Activated gamma-delta T cell treated with Interleukin-2 at 50 U/mL for 16 hours (primary cell): ENCODE measurements at places on chromosomes 7 and 10.

DNA sequence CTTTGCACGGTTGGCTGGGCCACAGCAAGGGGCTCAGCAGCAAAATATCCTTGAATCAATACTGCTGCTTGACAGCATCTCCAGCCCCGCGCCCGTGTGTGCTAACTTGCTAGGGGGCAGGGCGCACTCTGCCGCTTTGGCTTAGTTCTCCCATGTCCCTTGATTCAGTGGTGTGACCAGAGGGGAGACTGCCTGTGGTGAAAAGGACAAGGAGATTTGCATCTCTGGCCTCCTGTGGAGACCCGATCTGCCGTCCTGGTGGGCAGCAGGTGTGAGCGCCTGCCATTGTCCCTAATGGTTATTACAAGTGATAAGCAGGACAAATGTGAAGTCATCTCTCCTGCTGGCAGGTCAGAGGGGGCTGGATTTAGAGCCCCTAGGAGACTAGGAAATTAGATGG, 500.2 kb upstream of the GALNT17 start:
- DNase-seq: no peak

DNA sequence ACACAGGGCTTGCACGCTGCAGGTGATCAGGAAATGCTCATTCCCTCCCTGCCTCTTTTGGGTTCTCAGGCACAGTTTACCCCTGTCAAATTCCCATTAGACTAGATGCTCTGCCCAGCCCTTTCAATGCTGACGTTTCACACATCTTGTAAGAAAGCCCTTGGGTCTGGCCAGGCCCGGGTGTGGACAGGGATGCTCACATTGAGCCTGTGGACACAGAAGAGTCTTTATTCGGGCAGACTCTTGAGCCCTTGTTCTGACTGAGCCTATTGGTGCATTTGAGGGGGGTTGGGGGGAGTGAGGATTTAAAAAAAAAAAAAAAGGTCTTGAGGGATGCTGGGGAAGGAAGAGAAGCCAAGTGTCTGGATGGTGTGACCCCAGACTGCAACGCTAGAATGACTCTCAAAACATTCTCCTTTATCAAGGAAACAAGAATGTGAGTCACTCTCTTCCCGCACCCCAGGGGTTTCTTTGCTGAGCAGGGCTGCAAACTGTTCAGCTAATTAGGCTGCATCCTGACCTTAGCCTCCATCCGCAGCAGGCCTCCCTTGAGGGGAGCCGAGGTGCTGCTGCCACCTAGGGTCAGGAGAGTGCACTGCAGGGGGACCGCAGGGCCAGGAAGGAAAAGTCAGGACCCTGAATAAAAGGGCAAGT, 53.6 kb upstream of the TMEM72 start:
- DNase-seq: peak; percentile 55

DNA sequence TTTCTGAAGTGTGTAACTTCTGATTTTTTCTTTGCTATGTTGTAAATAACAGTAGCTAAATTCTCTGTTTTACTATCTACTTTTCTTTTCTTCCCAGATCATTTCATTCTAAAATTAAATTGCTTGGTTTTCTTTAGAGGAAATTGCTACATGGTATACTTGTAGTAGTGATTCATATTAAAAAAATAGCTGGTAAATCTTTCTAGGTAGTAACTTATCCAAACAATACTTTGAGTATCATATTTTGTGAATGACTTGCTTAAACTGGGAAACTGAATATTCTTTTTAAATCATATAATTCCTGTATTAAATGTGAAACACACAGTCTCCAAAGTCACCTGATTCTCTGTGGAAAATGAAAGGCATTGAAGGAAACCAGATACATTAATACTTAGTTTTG, 85.5 kb downstream of the ZNRF2 start:
- DNase-seq: no peak

DNA sequence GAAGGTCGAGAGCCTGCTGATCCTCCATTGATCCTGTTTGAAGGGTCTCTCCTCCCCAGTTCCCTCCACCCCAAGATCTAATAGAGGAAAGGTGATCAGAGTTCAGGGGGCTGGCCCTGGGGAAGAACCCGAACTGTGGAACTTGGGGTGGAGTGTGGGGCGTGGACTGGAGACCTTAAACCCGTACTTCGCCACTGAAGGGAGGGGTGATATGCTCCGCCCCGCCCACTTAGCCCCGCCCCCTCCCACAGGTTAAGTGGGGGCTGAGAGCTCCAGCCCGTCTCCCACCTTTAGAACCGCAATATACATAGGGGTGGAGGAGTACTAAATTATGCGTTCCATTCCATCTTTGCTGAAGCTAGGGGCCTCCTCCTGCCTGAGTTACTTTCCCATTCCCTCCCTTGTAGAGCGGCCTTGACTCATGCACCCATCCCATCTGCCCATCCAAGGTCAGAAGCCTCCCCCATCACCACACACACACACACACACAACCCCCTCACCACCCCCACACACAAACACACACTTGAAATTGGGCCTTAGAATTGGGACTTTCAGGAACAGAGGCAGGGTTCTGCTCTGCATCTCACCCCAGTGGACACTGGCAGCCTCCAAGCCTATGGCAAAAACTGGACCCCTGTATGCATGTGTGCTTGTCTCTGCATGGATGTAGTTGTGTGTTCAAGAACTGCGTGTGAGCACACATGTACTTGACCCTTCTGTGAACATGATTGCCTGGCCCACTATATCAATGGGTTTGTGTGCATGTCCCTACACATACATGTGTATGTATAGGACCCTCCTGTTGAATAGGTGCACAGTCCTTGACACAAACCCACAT, 991 bp downstream of the SEMA4G start:
- DNase-seq: peak; percentile 27

GRCh38 chr10:45424668-45425404, 50.8 kb downstream of the ALOX5 start:
- DNase-seq: no peak

GRCh38 chr10:11797847-11798633, 25.1 kb upstream of the PROSER2 start:
- DNase-seq: no peak

GRCh38 chr7:7266257-7266881, 84.0 kb downstream of the C1GALT1 start:
- DNase-seq: no peak

DNA sequence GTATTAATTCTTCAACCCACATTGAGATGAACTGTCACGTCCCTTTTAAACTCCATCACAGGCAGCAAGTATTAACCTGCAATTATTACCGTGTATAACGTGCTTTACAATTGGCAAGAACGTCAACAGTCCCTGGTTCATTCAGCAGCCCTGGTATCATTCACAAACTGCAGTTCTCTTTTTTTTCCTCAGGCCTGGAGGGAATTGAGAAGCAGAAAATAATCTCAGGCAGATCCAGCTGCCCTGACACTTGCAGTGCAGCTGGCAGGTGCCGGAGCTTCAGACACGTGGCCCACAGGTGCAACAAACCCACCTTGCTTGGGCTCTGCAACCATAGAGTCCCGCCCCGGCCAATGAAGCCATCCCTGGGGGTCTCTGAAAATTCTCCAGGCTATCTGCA, 137.3 kb downstream of the PLXNA4 start:
- no peak for DNase-seq

DNA sequence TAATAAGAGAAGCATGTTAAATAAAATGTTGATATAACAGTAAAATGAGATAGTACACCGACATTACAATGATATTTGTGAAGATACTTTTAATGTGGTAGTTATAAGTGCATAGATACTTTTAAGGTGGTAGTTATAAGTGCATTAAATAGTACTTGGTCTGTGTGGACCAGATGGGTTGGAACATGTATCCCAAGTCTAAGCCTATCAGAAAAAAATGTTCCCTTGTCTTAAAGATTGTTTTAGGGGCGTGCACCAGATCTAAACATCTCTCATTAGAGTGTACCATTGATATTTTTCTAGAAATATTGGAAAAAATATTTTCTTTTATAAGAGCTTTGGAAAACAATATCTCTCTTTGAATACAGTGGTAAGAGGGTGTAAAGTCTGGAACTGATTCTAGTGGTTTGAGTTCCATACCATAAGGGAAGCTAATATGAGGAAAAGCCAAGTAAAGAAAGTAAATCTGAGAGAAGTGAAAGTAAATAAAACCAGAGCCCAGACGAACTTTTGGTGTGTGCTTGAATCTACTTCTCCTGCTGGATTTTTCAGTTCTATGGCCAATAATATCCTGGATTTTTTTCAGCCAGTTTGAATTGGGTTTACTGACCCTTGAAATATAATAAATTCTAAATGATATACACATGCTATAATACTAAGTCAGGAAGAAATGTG, 175.3 kb downstream of the MBL2 start:
- no peak for DNase-seq

DNA sequence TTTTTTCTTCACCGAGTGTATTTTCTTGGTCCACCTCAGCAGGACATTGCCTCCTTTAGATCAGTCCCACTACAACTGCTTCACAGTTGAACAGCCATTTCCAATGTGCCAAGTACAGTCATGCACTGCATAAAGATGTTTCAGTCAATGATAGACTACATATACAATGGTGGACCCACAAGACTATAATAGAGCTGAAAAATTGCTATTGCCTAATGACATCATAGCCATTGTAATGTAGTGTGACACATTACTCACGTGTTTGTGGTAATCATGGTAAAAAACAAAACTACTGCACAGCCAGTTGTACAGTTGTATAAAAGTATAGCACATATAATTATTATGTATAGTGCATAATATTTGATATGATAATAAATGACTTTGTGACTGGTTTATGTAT, 113.8 kb upstream of the HPS1 start:
- DNase-seq: no peak

GRCh38 chr7:148793590-148793989, 90.5 kb downstream of the EZH2 start:
- no peak for DNase-seq

- DNase-seq: no peak
These were observed 53.5 kb downstream of the SND1 start for GRCh38 chr7:127705461-127705959.

DNA sequence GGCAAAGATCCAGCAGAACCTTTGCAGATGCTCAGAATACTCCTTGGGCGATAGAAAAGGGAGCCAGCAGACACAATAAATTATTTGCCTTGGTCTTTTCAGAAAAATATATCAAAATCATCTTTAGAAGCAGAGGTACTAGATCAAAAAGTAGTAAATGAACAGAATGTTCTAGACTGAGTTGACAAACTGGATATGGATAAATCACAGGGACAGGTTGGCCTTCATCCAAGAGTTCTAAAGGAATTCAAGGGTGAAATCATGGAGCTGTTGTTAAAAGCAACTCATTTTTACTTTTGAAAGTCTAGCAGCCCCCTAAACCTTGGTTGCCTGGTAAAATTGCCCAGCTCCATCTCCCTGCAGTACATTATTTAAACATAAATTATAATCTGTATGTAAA, 99.1 kb downstream of the PLCE1 start:
- DNase-seq: no peak

DNA sequence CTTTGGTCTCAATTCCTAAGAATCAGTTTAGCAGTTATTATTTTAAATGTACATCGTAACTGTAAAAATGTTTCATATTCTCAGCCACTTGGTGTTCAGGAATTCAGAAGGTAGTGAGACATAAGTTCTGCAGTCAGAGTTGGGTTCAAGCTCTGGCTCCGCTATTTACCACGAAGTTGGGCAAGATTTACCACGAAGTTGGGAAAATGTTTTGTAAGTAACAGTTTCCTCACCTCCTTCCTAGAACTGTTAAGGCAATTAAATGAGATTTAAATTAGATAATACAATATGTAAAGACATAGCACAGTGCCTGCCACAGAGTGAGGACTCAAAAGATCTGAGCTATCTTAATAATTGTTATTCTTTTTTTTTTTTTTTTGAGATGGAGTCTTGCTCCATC, 16.3 kb upstream of the ABLIM1 start:
- no peak for DNase-seq

GRCh38 chr10:118701529-118702323, 53.0 kb downstream of the CACUL1 start:
- DNase-seq: no peak

GRCh38 chr7:8322667-8323066, 60.7 kb upstream of the ICA1 start:
- DNase-seq: no peak

DNA sequence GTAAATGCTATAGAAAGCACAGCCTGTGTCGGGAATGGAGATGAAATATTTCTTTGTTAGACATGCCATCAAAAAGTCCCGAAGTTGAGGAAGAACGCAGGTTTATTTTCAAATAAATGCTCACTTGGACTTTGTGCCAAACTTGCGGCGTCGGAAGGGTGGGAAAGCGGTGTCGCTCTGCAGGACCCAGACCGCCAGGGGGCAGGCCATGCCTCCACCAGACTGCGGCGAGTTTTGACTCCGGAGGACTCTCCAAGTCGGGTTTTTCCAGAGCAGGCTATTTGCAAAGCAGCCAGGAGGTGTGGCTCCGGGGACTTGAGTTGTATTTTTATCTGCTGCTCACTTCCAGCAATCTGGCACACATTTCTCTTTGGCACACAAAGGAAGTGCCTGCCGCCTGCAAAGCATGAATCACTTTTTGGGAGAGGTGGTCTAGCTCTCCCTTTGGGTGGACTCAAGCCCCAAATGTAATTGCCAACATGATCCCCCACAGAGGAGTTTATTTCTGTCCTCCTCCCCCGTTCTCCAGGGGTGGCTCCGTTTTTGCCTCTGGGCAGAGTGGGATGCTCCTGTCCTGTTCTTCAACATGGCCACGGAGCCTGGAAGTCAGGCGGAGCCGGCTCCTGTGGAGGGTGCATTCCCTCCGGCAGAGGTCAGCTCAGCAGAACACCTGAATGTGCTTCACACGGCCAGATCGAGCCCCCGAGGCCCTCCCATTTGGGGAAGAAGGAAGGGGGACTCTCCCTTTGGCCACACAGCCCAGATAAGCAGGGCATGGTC, 82.3 kb upstream of the GPR26 start:
- no peak for DNase-seq

GRCh38 chr7:155788616-155789000, 23.7 kb downstream of the SHH start:
- no peak for DNase-seq
